ENCODE measurements at places on chromosomes 3 and 15. TPM values are rescaled to one million over a fixed set of nuclear protein-coding genes. Genes with fewer than 3 reads are reported as not detected.

DNA sequence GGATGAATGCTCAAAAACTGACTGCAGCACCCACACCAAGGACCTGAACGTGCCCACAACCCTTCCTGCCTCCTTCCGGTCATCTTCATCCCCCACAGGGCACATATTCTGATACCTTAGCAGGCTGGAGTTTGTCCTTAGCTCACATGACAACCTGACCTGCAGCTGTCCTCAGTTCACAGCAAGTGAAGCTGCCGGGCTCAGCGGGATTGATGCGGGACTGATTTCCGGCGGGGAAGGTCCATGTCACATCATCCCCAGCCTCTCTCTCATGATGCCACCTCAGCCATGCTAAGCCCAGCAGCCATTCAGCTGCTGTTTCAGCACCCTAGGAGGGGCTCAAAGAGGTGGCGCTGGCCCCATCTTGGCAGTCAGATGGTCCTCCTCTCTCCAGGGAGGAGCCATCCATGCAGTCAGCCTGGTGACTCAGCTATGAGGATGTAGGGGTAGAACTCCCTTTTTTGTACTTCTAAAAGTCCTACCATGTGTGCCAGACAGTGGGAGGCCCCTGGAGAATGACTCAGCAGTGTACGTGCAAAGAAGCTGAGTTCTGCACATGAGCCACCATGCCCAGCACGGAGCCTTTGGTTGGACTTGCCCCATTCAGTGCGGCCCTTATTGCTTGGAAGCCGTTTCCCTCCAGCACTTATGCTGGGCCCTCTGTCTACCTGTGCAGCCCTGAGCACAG lies 9.5 kb downstream of the CA12 start:
- DNase-seq, result no peak

Gene LHFPL4
- polyA plus RNA-seq, result 2.3 TPM

Gene GOLGA6L7
- 0.47 TPM for polyA plus RNA-seq

Gene RNF111
- polyA plus RNA-seq, result 12.8 TPM

Measured in GM23338 (cell line).